ENCODE measurements at places on chromosomes 11 and 22.

- no peak for DNase-seq
Measured at GRCh38 chr11:109612496-109612895, 190.5 kb downstream of the C11orf87 start.

DNA sequence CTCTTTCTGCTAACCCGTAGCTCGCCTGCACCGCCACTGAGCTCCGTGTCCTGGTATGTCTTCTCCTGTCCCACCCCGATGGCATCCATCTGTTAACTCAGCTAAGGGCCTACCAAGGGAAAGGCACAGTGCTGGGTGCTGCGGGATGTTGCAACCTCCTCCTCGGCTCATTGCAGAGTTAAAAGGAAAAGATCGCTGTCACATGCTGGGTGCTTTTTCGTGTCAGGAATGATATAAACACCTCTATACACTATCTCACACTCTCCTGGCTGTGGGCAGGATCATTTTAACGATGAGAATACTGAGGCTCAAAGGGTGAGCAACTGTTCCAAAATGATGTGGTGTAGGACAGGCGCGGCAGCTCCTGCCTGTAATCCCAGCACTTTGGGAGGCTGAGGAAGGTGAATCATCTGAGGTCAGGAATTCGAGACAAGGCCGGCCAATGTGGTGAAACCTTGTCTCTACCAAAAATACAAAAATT is 10.1 kb downstream of the TXN2 start:
- DNase-seq, result no peak

- no peak for DNase-seq
Measured at GRCh38 chr11:126886636-126887035, 113.9 kb downstream of the KIRREL3 start.

- DNase-seq, result no peak
Measured at GRCh38 chr11:91158891-91159537, 936.2 kb upstream of the CHORDC1 start.

- no peak for DNase-seq
Measured at GRCh38 chr11:12399355-12399754, 22.0 kb downstream of the PARVA start.

- peak; percentile 15 for DNase-seq
Measured at GRCh38 chr11:112599856-112600533, 339.3 kb upstream of the PLET1 start.

DNA sequence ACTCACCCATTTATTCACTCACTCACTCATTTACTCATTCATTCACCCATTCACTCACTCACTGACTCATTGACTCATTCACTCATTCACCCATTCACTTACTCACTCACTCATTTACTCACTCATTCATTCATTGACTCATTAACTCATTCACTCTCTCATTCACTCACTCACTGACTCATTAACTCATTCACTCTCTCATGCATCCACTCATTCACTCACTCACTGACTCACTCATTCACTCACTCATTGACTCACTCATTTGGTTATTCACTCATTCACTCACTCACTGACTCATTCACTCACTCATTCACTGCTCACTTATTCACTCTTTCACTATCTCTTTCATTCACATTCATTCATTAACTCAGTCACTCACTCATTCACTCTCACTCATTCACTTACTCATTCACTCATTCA is 2.5 kb upstream of the MUC5AC start:
- no peak for DNase-seq

DNA sequence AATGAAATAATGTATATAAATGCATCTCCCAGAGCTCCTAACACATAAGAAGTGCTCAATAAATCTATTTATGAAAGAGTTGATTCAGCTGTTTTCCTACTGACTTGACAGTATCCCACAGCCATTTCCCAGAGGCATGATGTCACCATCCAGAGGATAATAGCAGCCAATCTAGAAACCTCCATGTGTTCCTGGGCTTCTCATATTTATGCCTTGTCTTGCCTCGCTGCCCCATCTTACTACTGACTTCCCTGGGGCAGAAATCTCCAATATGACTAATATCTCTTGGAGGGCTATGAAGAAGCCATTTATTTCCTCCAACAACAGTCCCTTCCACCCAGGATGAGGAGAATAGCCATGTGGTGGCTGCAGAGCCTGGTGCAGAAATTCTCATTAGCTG is 115.4 kb upstream of the NAV2 start:
- no peak for DNase-seq

GRCh38 chr11:82234256-82234655 is 499.4 kb downstream of the FAM181B start:
- DNase-seq, result no peak

DNA sequence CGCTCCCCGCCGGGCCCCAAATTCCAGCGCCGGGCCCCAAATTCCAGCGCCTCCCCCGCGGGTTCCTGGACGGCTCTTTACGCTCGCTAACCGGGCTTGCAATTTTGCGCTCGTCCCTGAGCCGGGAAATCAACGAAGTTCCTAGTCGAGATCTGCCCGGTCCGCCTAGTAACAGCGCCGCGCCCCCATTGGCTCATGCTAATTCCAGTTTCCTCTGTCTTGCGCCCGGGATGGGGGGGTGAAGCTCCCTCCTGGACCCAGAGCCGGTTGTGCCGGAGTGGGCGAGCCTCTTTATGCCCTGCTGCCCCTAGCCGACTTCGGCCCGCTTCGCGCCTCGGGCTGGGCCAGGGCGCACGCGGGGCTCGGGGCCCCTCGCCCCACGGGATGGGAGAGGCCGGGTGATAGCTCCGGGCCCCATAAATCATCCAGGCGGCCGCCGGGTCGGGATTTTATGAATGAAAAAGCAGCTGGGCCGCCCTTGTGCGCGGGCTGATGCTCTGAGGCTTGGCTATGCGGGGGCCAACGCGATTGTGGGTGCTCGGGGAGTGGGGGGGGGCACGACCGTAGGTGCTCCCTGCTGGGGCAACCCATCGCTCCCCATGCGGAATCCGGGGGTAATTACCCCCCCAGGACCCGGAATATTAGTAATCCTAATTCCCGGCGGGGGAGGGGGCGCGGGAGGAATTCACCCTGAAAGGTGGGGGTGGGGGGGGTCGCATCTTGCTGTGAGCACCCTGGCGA is 1.8 kb upstream of the CCND1 start:
- DNase-seq, result peak; percentile 84

- peak; percentile 70 for DNase-seq
Measured at GRCh38 chr11:112219476-112220232, 6.6 kb upstream of the PTS start.

GRCh38 chr22:48356731-48357130 is 1470.9 kb downstream of the BRD1 start:
- no peak for DNase-seq

DNA sequence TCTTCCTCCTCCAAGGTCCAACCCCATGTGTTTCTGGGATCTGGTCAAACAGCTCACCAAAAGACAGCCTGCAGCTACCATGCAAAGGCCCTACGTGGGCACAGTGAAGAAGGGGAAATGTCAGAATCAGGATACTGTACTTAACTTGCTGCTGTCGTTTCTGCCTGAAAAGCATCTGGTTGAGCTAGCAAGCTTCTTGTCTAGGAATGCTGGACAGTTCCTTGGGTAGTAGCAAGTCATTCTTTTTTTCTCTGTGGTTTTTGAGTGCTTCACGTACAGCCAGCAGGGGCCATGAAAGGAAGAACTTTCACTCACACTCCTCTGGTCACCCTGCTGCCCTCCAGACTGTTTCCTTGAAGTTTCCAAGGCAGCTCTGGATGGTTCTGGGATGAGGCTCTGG is 24.7 kb downstream of the RCOR2 start:
- DNase-seq, result no peak

- DNase-seq, result no peak
Measured at GRCh38 chr11:64373598-64373974, 14.6 kb downstream of the RPS6KA4 start.

GRCh38 chr11:88101881-88102597 is 73.2 kb downstream of the RAB38 start:
- DNase-seq, result no peak

DNA sequence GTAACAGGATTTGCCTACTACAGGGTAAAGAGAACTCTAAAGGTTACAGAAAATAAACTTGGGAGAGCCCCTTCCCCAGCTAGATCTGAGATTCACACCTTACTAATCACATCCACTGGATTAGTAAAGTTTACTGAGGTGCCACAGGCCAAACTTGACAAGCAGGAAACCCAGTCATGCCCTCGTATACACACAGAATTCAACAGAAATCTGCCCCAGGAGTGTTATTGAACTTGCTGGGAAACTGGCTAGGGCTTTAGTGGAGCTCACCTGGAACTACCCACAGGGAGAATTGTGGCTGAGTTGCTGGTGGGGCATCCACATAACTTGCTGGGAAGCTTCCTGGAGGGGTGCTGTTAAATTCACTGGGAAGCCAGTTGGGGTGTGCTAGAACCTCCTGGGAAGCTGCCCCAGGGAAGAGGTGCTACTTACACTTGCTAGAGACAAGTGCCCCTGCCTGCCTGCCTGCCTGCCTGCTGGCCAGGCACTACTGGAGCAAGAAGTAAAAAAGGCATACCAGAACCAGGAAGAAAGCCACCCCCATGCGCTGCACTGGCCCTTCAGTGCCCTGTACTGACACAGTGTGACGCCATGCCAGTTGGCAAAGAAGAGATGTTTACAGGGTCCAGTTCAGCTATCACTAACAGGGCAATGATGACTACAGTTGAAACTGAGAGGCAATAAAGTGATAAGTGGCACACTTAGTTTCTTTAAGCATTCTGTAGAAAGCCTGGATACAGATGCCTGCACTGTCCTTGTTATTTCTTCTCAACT is 106.5 kb downstream of the ALX4 start:
- DNase-seq, result no peak

DNA sequence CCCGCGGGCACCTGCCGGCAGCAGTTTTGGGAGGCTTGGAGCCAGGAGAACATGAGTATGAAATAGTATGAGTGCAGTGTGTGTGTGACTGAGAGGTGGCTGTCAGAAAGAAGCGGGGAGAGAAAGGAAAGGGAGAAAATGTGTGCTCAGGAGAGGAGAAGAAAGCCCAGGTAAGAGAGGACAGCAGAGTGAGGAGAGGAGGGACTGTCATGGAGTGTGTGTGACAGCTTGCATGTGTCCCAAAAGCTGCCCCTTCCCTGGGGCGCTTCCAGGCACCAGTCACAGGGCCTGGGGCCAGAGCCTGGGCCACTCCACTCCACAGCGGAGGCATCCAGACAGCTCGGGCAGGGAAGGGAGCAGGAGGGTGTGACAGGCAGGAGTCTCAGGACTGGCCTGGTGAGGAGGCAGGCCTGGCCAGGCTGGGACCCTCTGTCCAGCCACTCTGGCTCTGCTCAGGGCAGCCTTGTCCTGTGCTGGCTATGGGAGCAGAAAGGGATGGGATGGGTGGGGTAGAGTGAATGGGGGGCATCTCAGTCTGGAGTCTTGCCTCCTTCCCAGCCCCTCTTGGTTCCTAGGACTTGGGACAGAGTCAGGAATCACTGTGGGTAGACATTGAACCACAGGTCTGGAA is 949 bp downstream of the MMP11 start:
- DNase-seq, result no peak

GRCh38 chr22:19174106-19175025 is 4.2 kb downstream of the SLC25A1 start:
- peak; percentile 42 for DNase-seq

Measured in inflammatory macrophage treated with lipopolysaccharide for 4 hours (primary cell).